Myometrial cell (primary cell): ENCODE measurements at places on chromosomes 16 and 17. TPM values are rescaled to one million over a fixed set of nuclear protein-coding genes. Genes with fewer than 3 reads are reported as not detected.

The RTN4RL1 gene
- under 0.01 and 0.29 TPM in 2 replicates for total RNA-seq

The LASP1 gene
- 284 and 359 TPM in 2 replicates for total RNA-seq

The OTOP2 gene
- total RNA-seq = not detected in 2 replicates

The LGALS3BP gene
- total RNA-seq = 310 and 405 TPM in 2 replicates

The KRT12 gene
- under 0.01 TPM in 1 of 2 replicates, not detected in the other for total RNA-seq

The GCGR gene
- not detected in 2 replicates for total RNA-seq

The TBX4 gene
- total RNA-seq = 2.9 TPM in 1 of 2 replicates, not detected in the other

The SCNN1B gene
- total RNA-seq = not detected in 2 replicates

The CA4 gene
- total RNA-seq = not detected in 2 replicates

The FAM20A gene
- 7.6 and 21.9 TPM in 2 replicates for total RNA-seq

The VWA3A gene
- not detected in 2 replicates for total RNA-seq

The OR1A1 gene
- total RNA-seq = not detected in 2 replicates

The DPEP3 gene
- total RNA-seq = not detected in 2 replicates

The KIF19 gene
- total RNA-seq = not detected in 2 replicates

The TAT gene
- not detected in 2 replicates for total RNA-seq

The KRT32 gene
- 0.18 TPM in 1 of 2 replicates, not detected in the other for total RNA-seq

The DNAH2 gene
- 0.18 and 0.29 TPM in 2 replicates for total RNA-seq

The MYH13 gene
- total RNA-seq = not detected in 2 replicates

The TEKT5 gene
- not detected in 2 replicates for total RNA-seq

The HAP1 gene
- total RNA-seq = not detected in 2 replicates

The KIF2B gene
- total RNA-seq = not detected in 2 replicates

The HS3ST3A1 gene
- total RNA-seq = 16.0 and 20.5 TPM in 2 replicates

The TEX14 gene
- not detected in 2 replicates for total RNA-seq

The KRT33A gene
- total RNA-seq = not detected in 2 replicates

The LITAFD gene
- total RNA-seq = not detected in 2 replicates

The TCAP gene
- under 0.01 and 0.35 TPM in 2 replicates for total RNA-seq

The IKZF3 gene
- not detected in 2 replicates for total RNA-seq

The ABCA10 gene
- total RNA-seq = 0.86 and 1.1 TPM in 2 replicates

The HBA2 gene
- total RNA-seq = not detected in 2 replicates

The TBC1D3C gene
- not detected in 2 replicates for total RNA-seq

The CCL4L2 gene
- total RNA-seq = not detected in 2 replicates

The SERPINF2 gene
- total RNA-seq = not detected in 2 replicates

The HSDL1 gene
- 11.5 and 12.4 TPM in 2 replicates for total RNA-seq

The NOG gene
- 0.18 TPM in 1 of 2 replicates, not detected in the other for total RNA-seq

The GCSH gene
- 21.1 and 31.7 TPM in 2 replicates for total RNA-seq

The EIF3CL gene
- total RNA-seq = 112 and 116 TPM in 2 replicates

The TAC4 gene
- not detected in 2 replicates for total RNA-seq

The HBZ gene
- total RNA-seq = not detected in 2 replicates

The ABCA5 gene
- 5.5 and 7.5 TPM in 2 replicates for total RNA-seq

The CD7 gene
- total RNA-seq = 0.53 TPM in 1 of 2 replicates, not detected in the other

The GPR179 gene
- total RNA-seq = not detected in 2 replicates

The NPIPB13 gene
- total RNA-seq = 0.18 and 0.29 TPM in 2 replicates

The MAP1LC3B gene
- total RNA-seq = 34.3 and 37.0 TPM in 2 replicates

The ABCA8 gene
- 19.7 and 23.6 TPM in 2 replicates for total RNA-seq

The P2RX1 gene
- total RNA-seq = not detected in 2 replicates

The CDRT4 gene
- total RNA-seq = 0.35 and 10.4 TPM in 2 replicates

The FOXK2 gene
- 25.7 and 30.1 TPM in 2 replicates for total RNA-seq

The PRDM7 gene
- total RNA-seq = not detected in 2 replicates

The CES5A gene
- not detected in 2 replicates for total RNA-seq

The ADAM11 gene
- 0.29 and 0.53 TPM in 2 replicates for total RNA-seq

The ACE gene
- total RNA-seq = 1.9 and 5.5 TPM in 2 replicates

The CCDC144A gene
- total RNA-seq = under 0.01 and 0.71 TPM in 2 replicates

The PERCC1 gene
- not detected in 2 replicates for total RNA-seq

The CCNF gene
- total RNA-seq = 23.4 and 25.2 TPM in 2 replicates

The JMJD8 gene
- total RNA-seq = 71.1 and 94.3 TPM in 2 replicates

The LRRC46 gene
- total RNA-seq = under 0.01 and 0.35 TPM in 2 replicates
